Osteocyte (in vitro differentiated cells): ENCODE measurements at places on chromosomes 16 and 17. TPM values are rescaled to one million over a fixed set of nuclear protein-coding genes. Genes with fewer than 3 reads are reported as not detected.

The TP53I13 gene
- total RNA-seq: 42.0 and 43.1 TPM in 2 replicates

The TNFRSF17 gene
- total RNA-seq: not detected in 2 replicates

The KRTAP4-9 gene
- total RNA-seq: not detected in 2 replicates

The SPN gene
- total RNA-seq: not detected in 2 replicates

The ABCC11 gene
- total RNA-seq: 0.13 and 0.48 TPM in 2 replicates

The TBC1D3G gene
- total RNA-seq: not detected in 2 replicates

The SLC16A6 gene
- total RNA-seq: 2.1 and 2.7 TPM in 2 replicates

The TMEM238L gene
- total RNA-seq: not detected in 2 replicates

The FA2H gene
- total RNA-seq: not detected in 2 replicates

The NHLRC4 gene
- total RNA-seq: 0.57 and 1.7 TPM in 2 replicates

The HSDL1 gene
- total RNA-seq: 18.0 and 20.7 TPM in 2 replicates

The SDR42E2 gene
- total RNA-seq: 0.13 TPM in 1 of 2 replicates, not detected in the other

The LGALS9B gene
- not detected in 2 replicates for total RNA-seq

The OR4D2 gene
- total RNA-seq: not detected in 2 replicates

The HASPIN gene
- 1.9 and 2.6 TPM in 2 replicates for total RNA-seq

GRCh38 chr17:17570140-17570797 is 21.2 kb downstream of the PEMT start:
- no peak for DNase-seq

GRCh38 chr16:14448879-14449278 is 181.2 kb downstream of the PARN start:
- DNase-seq: no peak

GRCh38 chr17:81701288-81702071 is 1.7 kb upstream of the MRPL12 start:
- DNase-seq: no peak

- DNase-seq: no peak
Observed at GRCh38 chr17:32909787-32910369, 18.1 kb upstream of the TMEM98 start.

GRCh38 chr16:15611610-15612009 is 31.3 kb downstream of the MARF1 start:
- DNase-seq: no peak

GRCh38 chr16:9062301-9062700 is 29.1 kb upstream of the HAPSTR1 start:
- DNase-seq: no peak

- no peak for DNase-seq
Observed at GRCh38 chr17:72560303-72561247, 439.8 kb downstream of the SOX9 start.

- DNase-seq: no peak
Observed at GRCh38 chr16:55760310-55761001, 72.4 kb downstream of the CES1 start.

GRCh38 chr17:46984892-46985291 is 5.8 kb upstream of the RPRML start:
- no peak for DNase-seq

DNA sequence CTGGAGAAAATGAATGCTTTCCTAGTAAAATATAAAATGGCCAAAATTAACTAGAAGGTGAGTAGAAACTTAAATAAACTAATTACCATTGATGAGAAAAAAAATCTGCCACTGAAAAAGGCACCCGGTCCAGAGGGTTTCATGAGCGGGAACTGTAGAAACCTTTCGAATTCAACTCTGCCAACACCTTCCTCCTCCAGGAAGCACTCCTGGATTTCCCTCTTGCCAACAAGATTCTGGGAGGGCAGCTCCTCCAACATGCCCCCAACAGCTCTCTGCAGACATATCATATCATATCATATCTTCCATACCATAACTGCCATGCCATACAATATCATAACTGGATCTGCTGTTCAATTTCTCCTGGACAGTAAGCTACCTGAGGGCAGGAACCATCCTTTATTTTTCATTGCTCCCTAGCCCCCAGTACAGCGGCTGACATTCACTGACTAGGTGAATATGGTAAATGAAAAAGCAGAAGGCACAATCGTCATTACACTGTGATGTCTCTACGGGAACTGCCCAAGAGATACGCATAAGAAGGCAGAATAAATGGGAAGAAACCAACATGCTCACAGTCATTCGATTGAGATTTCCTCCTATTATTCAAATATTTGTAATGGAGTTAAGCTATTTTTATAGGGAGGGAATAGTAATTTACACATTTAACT is 9.2 kb downstream of the ARHGAP27 start:
- no peak for DNase-seq

DNA sequence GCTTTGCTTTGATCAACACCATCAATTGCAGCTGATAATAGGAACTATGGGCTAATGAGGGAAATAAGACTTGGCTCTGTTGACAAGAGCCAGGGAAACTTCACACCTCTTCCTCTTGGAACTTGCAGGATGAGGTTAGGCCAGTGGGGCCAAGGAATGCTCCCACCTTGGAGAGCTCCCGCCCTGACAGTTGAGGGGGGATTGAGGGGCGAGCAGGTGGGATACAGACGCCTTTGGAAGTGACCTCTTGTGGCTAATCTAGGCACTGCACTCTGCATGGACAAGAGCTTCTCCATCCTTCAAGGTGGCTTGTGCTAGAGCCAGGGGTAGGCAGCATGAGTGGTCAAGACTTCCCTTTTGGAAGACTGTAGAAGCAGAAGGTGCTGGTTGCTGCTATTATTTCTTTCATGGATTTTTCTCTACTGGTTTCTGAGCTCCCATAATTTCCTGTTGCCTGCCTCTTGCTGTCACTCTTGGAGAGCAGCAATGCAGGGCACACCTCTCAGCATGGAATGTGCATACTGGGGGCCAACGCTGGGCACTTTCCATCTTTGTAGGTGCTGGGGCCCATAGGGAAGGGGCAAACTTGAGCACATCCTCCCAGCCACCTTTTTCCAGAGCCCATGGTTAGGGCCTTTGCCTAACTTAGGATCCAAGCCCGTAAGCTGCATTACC is 2.3 kb upstream of the PHF12 start:
- no peak for DNase-seq

GRCh38 chr17:65850486-65850885 is 289.0 kb upstream of the AXIN2 start:
- no peak for DNase-seq

- peak; percentile 88 for DNase-seq
Observed at GRCh38 chr17:17890773-17891759, 54.3 kb upstream of the SREBF1 start.

GRCh38 chr17:60802377-60802776 is 124.7 kb downstream of the BCAS3 start:
- no peak for DNase-seq

DNA sequence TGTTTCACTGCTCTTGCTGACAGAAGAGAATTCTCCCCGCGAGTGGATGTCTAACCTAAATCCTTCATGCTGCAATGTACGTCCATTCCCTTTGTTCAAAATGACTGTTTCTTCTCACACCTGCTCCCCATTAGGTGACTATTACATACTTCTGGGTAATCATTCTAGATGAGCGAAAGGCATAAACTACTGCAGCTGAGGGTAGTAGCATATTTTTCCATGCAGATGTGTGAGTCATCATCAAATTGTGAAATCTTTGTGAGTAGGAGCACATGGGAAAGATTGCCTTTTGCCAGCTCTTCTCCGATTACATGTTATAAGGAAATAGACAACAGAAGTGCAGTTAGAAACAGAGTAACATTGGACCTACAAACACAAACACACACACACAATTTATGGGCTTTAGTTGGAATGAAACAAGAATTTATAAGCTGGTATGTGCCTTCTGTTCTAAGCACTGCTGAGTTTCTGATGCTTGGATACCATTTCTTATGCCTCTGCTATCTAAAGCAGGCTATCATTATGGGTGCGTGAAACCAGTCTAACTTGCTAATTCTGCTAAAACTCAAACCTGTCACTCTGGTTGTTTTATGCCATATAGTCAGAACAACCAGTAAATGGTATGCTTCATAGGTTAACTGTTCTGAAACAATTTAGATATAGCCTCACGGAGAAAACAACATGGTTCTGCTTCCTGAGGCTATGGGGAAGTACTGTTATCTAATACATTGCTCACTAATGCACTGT is 346.9 kb upstream of the PSMD7 start:
- no peak for DNase-seq

GRCh38 chr17:68763562-68763961 is 162.4 kb upstream of the FAM20A start:
- DNase-seq: no peak

DNA sequence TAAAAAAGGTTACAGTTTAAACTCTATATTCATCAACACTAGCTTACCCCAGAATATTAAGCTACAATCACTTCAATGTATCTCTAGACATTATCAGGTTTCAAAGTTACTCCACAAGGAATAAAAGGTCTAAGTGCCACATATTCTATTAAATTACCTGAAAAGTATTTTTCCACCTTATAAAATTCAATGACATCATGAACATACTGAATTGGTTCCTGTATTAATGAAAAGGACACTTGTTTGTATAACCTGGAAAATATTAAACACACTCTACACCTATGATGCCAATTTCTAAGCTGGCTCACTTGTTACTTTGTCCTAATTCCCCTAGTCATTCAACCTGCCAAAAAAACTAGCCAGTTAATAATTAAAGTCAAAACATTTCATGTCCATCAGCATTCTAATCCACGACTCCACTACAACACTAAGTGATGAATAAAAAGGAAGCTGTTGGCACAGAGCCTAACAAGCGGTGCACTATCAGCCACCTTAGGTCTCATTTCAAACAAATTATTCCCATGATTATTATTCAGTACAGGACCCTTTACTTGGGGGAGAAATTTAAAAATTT is 12.2 kb downstream of the MED13 start:
- DNase-seq: no peak

DNA sequence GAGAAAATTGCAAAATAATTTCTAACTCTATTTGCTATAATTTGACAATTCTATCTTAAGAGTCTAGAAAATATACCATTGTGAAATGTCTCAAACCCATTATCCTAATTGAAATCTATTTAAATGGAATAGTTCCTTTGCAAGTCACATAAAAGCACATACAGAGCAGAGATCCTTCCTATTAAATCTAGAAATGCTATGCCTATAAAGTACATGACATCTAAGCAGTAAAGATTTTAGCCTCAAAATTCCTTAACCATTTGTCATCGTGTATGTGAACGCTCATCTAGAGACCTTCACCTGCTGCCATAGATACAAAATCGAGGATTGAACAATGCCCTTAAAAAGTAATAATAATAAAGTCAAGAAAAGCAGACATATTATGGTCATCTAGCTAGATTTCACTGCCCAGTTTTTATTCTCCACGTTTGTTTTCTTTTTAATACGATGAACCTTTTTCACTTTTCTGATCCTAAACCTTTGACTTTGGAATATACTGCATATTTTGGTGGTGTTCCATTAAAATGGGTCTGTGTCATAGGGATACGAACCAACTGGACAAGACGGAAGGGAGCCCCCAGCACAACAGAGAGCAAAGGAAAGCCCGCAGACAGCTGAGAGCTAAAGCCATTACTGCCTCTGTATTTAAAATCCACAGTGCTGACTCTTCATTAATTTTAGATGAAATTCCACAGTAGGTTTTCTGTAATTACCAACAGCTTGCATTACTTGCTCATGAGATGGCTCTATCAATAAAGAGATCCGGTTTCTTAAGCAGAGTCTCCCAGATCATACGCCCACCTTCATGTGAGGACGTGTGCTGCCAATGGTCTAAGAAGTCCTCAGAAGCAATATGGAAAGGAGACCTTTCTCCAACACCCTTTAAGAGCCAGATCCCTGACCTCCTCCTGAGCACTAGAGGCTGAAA is 17.6 kb downstream of the TEX2 start:
- DNase-seq: no peak

DNA sequence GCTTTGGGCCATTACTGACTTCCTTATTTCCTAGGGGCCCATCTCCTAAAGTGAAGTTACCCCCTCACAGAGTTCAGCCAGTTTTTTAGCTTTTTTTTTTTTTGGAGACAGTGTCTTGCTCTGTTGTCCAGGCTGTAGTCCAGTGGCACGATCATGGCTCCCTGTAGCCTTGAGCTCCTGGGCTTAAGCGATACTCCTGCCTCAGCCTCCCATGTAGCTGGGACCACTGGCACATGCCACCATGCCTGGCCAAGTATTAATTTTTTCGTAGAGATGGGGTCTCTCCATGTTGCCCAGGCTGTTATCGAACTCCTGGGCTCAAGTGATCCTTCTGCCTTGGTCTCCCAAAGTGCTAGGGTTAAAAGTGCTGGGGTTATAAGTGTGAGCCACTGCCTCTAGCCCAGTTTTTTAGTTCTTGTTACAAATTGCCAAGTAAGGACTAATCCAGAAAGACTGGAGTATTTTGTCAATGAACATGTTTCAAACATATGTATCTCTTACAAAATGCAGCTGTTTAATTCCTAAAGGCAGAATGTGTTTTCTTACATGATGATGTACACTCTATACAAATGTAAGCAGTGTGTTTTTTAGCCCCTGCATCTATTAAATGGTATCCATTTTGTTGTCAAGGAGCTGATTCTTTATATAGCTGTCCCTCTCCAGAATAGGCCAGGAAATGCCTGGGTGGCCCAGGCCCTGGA is 49.1 kb upstream of the IL34 start:
- no peak for DNase-seq

GRCh38 chr17:57440522-57441269 is 184.4 kb downstream of the MSI2 start:
- DNase-seq: peak; percentile 91
